Cardiac fibroblast (primary cell): ENCODE measurements at places on chromosomes 5 and 9.

- DNase-seq = peak; percentile 33
Observed at GRCh38 chr5:73743161-73743560, 117.2 kb downstream of the ARHGEF28 start.

GRCh38 chr5:142698447-142699183 is 12.7 kb upstream of the FGF1 start:
- DNase-seq = no peak

DNA sequence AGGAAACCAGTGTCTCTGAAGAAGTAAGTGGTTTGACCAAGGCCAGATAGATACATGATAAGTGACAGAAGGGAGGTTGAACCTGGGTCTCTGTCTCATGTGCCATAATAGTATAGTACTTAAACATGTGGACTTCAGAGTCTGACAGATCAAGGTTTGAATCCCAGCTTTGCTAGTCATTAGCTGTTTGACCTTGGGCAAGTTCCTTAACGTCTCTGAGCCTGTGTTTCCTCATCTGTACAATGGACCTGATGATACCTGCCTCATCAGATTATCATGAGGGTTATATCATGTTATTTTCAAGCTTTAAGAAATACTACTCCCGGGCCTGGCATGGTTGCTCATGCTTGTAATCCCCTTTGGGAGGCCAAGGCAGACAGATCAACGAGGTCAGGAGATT is 24.9 kb downstream of the FUBP3 start:
- no peak for DNase-seq

GRCh38 chr9:127568618-127568970 is 43.5 kb upstream of the STXBP1 start:
- DNase-seq = no peak

- DNase-seq = no peak
Observed at GRCh38 chr9:110521206-110521605, 58.3 kb downstream of the SVEP1 start.

- no peak for DNase-seq
Observed at GRCh38 chr5:80037366-80037765, 2.2 kb downstream of the THBS4 start.

DNA sequence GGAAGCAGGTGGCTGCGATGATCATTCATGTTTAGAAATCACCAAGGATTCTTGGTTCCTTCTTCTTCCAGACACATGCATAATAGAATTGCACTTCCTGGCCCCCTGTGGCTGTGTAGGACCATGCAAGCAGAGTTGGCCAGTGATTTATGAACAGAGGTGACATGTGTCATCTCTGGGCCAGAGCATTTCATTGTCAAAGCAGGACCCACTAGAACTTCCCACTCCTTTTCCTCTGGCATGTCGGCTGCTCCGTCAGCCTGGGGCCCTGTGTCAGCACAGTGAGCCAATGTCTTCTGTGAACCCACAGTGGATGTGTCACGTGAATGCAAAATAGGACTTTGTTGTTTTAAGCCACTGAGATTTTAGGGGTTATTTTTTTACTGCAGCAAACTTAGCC is 59.2 kb downstream of the HSD17B3 start:
- no peak for DNase-seq

- peak; percentile 60 for DNase-seq
Observed at GRCh38 chr9:99870126-99870525, 36.3 kb upstream of the STX17 start.

GRCh38 chr5:102295534-102296177 is 428 bp downstream of the SLCO4C1 start:
- no peak for DNase-seq

- DNase-seq = no peak
Observed at GRCh38 chr5:180982008-180982741, 6.5 kb upstream of the BTNL3 start.

DNA sequence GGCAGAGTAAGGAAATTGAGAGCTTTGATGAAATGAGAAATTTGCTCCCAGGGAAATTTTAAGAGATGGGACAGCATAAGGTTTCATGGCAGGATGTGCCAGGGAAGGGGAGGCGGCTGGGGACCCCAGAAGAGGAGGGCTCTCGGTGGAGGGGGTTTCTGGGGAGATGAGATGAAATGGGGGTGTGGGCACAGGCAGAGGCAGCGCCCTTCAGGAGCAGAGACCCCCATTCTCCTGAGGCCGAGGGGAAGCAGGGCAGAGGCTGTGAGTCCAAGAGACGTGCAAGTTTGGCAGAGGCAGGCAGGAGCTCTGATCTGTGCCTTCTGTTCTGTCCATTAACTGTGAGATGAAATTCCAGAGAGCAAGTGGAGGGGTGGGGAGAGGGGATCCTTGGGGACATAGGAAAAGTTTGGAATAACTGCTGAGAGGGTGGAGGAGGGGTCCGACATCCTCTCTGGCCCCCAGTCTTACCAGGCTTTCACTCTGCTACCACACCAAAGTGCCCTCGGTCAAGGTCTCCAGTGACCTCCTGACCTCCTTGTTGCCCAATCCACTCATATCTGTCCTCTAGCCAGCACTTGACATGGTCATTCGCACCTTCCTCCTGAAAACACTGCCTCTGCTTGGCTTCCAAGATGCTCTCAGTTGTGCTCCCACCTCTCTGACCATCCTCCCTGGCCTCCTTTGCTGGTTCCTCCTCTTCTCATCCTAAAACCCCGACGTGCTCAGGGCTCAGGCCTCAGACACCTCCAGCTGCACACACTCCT is 108.1 kb upstream of the MVB12B start:
- no peak for DNase-seq

DNA sequence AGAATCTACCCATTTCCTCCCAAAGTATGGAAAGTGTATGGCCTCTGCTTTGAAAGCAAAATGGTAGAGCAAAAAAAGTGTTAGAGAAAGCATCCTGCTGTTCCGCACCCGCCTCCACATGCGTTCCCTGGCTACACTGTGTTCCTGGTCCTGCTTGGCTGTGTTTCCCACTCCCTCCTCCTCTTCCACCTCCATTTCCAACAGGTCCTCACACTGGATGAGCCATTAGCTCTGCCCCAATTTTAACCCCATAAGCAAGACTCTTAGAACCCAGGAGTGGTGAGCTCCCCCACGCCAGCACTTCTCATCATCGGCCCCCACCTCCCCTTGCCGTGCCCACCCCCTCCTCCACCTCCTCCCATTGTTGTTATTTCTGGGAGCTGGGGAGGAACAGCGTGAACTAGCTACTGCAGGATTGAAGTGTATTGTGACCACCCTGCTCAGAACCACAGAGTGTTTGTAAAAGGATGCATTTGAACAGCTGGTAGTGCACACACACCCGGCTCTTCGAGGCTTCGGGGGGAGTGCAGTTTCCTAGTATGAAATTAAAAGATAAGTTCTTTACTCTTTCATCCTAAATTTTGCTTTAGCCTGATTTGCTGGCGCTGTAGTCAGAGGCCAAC is 120.0 kb downstream of the PDZD2 start:
- no peak for DNase-seq

DNA sequence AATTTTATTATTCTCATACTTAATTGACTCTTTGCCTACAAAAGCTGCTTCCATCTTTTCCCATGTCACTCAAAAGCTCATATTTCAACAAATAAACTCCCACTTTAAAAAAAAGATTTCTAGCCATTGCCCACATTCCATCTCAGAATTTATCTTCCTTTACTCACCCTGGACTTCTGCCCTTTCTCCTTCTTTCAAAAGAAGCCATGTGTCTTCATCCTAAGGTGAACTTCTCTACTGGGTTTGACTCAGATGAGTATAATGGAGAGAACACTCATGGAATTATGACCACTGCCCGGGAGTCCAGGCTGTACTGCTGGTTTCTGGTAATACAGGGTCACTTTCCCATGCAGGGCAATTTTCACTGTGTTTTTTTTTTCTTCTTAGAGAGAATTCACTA is 548.5 kb upstream of the ZNF462 start:
- DNase-seq = no peak

- no peak for DNase-seq
Observed at GRCh38 chr9:75499812-75500211, 390.7 kb upstream of the PCSK5 start.

- peak; percentile 34 for DNase-seq
Observed at GRCh38 chr5:27020973-27021372, 17.4 kb downstream of the CDH9 start.

GRCh38 chr9:96513622-96514021 is 63.7 kb downstream of the HABP4 start:
- DNase-seq = no peak

DNA sequence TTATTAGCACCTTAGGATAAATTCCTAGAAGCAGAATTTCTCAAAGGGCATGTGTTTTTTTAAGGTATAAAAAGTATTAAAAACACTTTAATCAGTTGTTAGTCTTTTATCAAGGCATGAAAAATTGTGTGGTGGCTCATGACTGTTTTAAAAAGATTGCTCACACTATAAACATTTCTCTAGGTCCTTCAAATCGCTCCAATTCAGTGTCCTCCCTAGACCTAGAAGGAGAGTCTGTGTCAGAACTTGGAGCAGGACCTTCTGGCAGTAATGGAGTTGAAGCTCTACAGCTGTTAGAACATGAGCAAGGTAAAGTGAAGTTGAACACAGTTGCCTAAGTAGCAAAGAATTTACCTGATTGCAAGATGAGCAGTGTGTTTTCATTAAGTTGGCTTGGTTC is 62.0 kb downstream of the GAPVD1 start:
- DNase-seq = no peak

- no peak for DNase-seq
Observed at GRCh38 chr5:139675213-139675612, 27.1 kb downstream of the CXXC5 start.

DNA sequence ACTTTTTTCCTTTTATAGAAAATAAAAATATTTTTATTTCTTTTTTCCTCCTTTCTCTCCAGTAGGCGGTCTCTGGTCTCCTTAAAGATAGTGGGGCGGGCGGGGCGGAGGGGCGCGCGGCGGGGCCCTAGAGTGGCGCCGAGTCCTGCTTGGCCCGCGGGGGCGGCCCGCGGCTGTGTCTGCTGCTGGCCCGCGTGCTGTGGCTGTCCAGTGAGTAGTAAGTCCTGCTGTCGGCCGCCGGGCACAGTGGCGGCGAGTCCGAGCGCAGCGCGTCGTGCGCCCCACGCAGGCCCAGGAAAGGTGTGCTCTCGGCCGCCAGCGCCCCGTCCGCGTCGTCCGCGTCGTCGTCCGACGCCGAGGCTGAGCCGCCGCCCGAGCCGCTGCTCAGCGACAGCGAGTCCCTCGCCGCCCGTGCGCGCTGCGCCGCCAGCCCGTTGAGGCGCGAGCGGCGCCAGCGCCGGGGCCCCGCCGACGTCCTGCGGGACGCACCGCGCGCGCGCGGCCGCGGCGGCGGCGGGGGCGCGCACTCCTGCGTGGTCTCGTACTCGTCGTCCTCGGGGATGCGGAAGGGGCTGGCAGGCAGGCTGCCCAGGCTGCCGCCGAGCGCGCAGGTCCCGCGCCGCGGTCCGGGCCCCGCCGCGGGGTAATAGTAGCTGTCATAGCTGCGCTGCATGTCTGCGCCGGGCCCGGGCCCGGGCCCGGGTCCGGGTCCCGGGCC is 52.3 kb downstream of the PSD2 start:
- peak; percentile 9 for DNase-seq

- no peak for DNase-seq
Observed at GRCh38 chr5:119136666-119137318, 65.9 kb downstream of the DMXL1 start.

GRCh38 chr5:176781054-176781375 is 29.3 kb upstream of the UNC5A start:
- DNase-seq = no peak

GRCh38 chr9:124248960-124249359 is 8.8 kb upstream of the NEK6 start:
- DNase-seq = no peak

DNA sequence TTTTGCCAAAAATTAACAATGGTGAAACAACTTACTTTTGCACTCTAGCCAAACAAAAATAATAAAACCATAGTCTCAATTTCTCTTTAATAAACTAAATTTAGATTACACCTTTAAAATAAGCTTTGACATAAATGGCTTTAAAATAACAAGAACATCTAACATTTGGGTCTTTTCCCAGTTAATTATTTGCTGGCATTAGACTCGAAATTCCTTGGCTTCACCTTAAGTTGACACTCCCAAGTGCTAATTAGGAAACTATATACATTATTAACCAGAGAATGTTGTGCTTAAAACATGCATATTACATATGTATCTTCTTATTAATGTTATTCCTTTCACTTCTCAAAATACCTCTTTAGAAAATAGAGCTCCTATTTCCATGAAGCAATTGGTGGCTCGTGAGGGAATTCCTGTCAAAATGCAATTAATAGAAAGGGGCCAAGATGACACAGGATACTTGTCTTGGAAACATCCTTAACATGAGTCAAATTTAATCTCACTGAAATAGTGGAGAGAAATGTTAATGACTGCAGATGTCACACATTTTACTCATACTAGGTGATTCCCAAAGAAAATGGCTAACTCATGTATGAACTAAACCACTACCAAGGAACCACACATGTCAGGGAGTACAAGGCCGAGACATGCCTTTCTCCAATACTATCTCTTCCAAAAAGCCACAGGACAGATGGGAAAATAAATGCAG is 932.9 kb upstream of the DMAC1 start:
- no peak for DNase-seq

GRCh38 chr5:132680780-132681475 is 7.1 kb downstream of the IL4 start:
- DNase-seq = no peak

DNA sequence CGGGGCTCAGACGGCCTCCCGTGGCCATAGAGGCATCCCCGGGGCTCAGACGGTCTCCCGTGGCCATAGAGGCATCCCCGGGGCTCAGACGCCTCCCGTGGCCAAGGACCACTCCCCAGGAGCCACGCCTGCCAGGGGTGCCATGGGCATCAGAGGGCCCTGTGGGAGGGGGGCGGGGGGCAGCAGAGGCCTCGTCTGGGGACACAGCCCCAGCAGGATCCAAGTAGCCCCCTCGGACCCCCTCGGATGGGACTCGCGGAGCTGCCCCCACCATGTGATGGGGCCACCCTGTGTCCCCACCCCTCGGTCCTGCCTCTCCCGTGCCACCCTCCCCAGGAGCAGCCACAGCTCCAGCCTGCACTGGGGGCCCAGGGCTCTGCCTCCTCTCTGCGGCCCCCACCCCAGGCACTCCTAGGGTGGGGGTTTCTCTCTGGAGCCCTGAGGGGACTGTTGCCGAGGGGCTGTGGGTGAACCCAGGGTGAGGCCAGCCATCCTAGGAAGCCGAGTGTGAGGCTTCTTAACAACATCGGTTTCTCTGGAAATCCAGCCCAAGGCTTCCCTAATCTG is 2.5 kb downstream of the ENTPD8 start:
- DNase-seq = no peak

DNA sequence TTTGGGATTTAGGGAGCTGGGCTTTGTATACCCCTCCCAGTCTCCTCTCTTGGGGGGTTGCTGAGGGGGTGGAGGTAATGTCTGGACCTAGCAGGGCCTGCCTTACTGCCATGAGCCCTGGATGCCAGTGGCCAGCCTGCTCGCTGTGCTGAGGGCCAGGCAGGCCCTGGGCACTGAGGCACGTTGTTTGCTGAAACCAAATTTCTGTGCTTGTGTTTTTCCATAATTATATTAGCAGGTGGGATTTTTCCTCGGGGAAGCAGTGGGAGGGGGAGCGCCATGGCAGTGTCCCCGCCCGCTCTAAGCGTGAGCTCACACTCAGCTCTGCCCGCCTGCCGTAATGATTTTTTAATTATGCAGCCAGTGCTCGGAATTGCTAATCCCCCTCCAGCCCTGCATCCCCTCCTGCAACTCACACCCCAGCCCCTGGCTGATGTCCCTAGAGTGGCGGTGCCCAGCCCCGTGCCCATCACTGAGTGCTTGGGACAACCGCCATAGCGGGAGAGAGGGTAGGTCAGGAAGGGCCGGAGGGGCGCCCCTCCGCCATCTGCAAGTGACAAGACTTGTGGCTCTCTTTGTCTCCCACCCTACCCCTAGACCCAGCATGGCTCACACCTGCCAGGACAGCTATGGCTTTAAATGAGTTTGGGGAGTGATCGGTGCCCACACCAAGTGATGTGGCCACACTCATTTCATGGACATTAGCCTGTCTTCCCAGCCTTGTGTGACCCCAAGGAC is 20.9 kb downstream of the CXXC5 start:
- DNase-seq = no peak
